ENCODE measurements at places on chromosomes 1 and 21. TPM values are rescaled to one million over a fixed set of nuclear protein-coding genes. Genes with fewer than 3 reads are reported as not detected.

GRCh38 chr1:19457607-19458006 is 27.7 kb downstream of the CAPZB start:
- no peak for DNase-seq

GRCh38 chr21:16040601-16041000 is 310.8 kb downstream of the USP25 start:
- no peak for DNase-seq

DNA sequence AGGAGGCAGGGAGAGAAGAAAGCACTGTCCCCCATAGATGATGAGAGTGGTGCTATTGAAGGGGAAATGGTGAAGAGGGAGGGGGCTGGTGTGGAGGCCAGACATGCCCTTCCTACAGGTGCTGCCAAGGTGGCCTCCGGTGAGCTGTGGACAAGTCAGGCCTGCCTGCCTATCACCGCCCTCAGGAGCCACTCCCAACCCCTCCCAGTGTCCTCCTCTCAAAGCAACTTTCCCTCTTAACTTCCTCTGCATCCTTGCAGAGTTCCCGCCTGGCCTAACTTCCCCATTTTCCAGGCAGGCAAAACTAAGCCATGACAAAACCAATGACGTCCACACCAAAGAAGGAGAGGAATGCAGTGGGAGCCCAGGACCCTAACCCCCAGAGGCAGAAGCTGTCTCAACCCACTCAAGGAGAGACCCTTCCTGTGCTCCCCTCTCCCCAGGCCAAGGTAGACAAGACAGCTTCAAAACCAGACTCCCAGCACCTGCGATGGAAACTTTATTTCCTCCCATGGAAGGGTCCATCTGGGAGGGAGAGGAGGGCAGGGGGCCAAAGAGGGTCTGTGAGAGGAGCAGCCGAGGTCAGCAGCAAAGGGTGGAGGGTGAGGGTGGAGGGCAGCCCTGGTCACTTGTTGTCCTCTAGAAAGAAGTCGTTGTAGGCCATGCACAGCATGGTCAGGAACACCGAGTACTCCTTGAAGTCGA is 1.0 kb upstream of the S100A6 start:
- DNase-seq = no peak

GRCh38 chr21:27246741-27247140 is 279.9 kb upstream of the ADAMTS5 start:
- no peak for DNase-seq

DNA sequence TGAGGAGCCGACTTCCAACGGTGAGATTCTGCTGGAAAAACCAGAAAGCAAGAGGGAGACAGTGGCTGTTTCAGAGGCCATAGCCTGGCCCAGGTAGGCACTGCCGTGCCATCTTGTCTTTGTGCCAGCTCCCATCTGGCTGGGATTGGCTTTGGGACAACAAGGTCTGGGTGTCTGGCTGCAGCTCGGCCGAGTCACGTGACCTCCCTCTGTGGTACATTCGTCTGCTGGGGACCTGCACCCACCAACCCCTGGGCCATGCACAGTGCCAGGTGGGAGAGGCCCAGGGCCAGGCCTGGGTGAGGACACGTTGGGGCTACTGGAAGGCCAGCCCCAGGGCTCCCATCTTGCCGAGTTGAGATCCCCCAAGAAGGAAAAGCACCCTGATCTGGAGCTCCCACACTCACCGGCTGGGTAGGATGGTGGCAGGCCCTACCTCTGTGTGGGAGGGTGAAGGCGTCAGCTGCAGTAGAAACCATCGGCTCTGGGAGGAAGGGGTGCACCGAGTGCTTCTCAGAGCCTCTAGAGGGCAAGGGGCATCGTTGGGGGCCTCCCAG is 25.3 kb upstream of the TTC34 start:
- DNase-seq = no peak

DNA sequence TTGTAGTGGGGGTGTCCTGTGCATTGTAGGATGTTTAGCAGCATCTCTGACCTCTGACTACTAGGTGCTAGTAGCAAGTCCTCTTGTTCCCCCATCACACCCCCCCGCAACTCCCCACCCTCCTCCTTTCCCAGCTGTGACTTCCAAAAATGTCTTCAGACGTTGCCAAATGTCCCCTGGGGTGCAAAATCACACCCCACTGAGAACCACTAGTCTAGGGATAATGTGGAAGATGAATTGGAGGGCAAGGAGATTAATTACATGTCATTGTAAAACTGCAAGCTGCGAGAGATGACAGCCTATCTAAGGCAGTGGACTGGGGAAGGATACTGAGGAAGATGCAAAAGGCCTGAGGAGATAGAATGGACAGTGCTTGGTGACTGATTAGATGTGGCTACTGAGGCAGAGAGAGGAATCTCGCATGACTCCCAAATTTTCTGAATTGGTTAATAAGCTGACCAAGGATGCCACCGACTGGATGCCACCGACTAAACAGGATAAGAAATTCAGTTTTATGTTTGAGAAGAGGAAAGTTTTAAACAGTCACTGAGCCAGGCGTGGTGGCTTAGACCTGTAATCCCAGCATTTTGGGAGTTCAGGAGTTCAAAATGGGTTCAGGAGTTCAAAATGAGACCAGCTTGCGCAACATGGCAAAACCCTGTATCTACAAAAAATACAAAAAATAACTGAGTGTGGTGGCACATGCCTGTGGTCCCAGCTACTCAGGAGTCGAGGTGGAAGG is 3.1 kb upstream of the JAK1 start:
- no peak for DNase-seq

GRCh38 chr1:25795211-25795610 is 4.8 kb upstream of the SELENON start:
- DNase-seq = no peak

GRCh38 chr1:79667848-79668696 is 661.5 kb upstream of the ADGRL4 start:
- no peak for DNase-seq

DNA sequence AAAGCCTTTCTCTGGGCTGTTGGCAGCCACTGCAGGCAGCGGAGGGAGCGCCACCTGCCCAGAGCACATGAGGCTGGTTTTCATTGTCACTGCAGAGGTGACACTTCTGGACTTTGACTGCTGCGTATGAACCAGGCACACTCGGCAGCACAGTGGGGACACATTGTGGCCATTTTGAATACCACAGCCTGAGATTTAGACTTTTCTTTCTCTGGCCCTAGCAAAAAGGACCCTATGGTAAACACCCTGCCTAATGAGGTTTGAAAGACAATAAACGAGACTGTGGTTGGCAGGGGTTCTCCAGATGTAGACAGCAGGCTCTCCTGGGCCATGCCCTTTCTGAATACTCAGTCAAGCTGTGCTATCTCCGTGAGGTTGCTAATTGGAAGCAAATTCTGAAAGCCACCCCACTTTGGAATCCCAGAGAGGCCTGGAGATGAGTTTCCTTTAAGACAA is 12.0 kb upstream of the KCNE2 start:
- DNase-seq = peak; percentile 60

DNA sequence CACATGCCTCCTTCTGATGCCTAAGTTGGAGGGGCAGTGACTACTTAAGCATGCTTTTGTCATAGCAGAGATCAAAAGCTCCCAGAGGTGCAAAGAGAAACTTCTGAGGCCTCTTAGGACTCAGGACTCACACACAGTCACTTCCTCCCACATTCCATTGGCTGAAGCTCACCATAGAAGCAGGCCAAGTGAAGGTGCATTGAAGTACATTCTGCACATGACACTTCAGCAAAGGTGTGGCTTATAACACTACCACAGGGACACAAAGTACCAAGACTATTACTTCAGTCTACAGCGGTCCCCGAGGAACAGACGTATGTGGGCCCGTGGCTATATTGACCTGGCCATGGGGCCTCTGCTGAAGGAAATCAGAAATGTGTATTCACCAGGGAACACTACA is 2.5 kb upstream of the POGK start:
- DNase-seq = no peak

DNA sequence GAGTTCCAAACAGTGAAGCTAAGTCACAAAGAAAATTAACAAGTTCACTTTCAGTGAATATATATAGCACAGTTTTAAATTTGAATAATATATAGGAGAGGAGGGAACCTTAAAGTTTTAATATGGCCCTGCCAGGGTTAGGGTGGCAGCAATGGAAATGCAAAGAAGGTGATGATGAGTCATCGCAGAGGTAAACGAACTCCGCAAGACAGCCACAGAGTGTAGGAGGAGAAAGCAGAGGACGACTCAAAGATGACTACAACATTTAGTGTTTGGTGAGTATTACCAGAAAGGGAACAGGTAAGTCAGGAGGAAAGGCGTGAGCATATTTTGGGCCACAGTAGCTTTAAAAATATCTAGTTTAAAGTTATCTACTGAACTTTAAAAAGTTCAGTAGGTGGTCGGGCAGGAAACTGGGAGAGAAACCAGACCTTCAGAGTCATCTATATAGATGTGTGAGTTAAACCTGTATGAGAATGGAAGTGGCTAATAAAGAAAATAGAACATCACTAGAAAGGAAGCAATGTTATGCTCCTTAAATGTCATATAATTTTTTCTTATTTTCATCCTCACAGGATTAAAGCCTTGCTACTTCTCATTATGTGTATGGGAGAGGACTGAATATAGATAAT is 75.7 kb downstream of the UCHL5 start:
- DNase-seq = no peak

- no peak for DNase-seq
These were observed 16.8 kb upstream of the PLEKHM2 start for GRCh38 chr1:15667362-15667761.

Gene SMIM34
- total RNA-seq = not detected

Gene NEGR1
- 6.8 TPM for total RNA-seq

Gene ADGRL2
- total RNA-seq = 54.6 TPM

Gene RAP1GAP
- total RNA-seq = 409 TPM

Gene PROX1
- total RNA-seq = 17.4 TPM
